ENCODE measurements at places on chromosomes 13 and 19.
A peak's percentile ranks its signal among the peaks of the same experiment; 100 is the strongest.

DNA sequence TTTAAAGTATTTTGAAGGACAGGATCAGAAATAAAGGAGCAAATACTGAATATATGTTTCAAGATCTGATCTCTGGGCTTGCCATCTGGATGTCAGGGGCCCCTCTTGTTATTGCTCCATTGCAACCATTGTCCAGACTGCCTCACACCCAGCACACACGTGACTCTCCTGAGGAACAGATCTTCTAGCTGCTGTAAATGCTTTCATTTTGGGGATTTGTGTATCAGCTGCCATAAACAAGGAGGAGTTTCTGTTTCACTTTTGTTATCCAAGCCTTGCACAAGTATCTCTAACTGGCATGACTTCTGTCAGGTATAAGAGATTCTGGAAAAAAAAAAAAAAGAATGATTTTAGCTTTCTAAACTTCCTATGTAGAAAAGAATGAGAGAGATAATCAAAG is 1624.1 kb upstream of the PRR20A start:
- H3K4me3 ChIP-seq, result no peak overlapping the region
- no peak for DNase-seq
- H3K27me3 ChIP-seq, result no peaks in the 10 kb centered on the region

DNA sequence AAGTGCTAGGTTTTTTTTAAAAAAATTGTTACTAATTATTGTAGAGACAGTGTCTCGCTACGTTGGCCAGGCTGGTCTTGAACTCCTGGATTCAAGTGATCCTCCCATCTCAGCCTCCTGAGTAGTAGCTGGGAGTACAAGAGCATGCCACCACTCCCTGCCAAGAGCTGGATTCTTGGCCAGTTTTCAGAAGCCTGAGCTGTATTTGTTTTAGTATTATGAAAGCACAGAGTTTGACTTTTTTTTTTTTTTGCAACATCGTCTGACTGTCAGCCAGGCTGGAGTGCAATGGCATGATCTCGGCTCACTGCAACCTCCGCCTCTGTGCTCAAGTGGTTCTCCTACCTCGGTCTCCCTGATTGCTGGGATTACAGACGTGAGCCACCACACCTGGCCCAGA is 7.0 kb downstream of the ARMC6 start:
- DNase-seq, result no peak
- peaks cover 25% of the 10 kb centered on the region for H3K4me1 ChIP-seq
- H3K27me3 ChIP-seq, result no peaks in the 10 kb centered on the region
- H3K27ac ChIP-seq, result no peak overlapping the region
- H3K4me3 ChIP-seq, result no peak overlapping the region

DNA sequence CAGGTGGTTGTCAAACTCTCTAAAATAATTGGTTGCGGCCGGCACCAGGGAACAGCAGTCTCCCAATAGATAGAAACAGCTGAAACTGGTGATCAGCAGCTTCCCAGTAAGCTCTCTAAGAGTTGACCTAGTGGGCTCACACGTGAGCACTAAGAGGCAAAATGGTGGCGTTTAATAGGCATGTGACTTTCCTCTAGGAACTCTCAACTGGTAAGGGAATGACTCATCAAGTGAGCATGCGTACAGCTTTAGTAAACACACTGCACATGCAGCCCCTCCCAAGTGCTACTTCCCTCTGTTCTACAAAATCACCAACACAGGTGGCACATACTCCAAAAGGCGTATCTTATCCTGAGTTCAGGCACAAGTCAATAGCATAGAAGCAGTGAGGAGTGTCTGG is 41.7 kb downstream of the TNFSF11 start:
- H3K4me3 ChIP-seq, result no peak overlapping the region
- no peaks in the 10 kb centered on the region for H3K36me3 ChIP-seq
- DNase-seq, result no peak
- peaks cover 4% of the 10 kb centered on the region for H3K27me3 ChIP-seq
- no peaks in the 10 kb centered on the region for H3K4me1 ChIP-seq
- H3K27ac ChIP-seq, result no peak overlapping the region

DNA sequence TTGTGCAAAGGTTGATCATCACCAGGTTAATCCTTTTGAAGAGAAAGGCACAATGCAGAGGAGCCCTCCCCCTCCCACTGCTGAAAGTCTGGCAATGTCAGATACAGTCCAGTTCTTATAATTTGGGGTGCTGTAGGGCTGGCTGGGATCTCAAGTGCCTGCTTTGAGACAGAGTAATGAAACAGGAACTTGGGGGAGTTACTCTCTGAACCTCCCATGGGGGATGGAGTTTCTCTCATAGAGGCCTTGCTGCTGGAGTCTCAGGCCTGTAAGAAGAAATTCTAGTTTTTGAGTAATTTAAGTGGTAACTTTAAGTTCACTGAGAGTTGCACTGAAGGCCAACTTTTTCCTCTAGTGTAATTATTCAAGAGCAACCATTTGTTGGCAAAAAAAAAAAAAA is 410.5 kb downstream of the KCNRG start:
- DNase-seq, result peak; percentile 11
- H3K4me1 ChIP-seq, result peaks cover 55% of the 10 kb centered on the region
- H3K4me3 ChIP-seq, result no peak overlapping the region
- H3K27ac ChIP-seq, result peak overlapping the region; percentile 20
- no peaks in the 10 kb centered on the region for H3K27me3 ChIP-seq

- DNase-seq, result no peak
- H3K27me3 ChIP-seq, result no peaks in the 10 kb centered on the region
- H3K4me3 ChIP-seq, result no peak overlapping the region
These were observed 198.7 kb upstream of the SERP2 start for GRCh38 chr13:44174769-44175425.

DNA sequence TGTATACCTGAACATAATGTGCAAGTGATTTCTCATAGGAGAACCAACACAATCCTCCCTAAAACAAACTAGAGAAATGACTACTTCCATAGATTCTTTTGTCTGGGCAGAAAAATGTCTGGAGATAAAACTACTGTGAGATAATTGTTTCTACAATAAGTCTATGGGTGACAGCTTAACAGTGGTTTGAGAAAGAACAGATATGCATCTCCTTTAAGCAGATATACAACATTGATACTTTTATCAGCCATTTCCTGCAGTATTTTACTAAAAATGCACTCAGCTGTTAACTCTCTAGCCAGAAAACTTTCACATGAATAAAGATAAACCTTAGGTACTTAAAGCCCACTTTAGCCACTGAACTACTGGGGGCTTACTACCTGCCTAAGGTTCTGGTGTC is 1132.4 kb downstream of the EFNB2 start:
- H3K36me3 ChIP-seq, result no peaks in the 10 kb centered on the region
- H3K4me3 ChIP-seq, result no peak overlapping the region
- H3K27me3 ChIP-seq, result no peaks in the 10 kb centered on the region
- H3K4me1 ChIP-seq, result no peaks in the 10 kb centered on the region
- no peak for DNase-seq

DNA sequence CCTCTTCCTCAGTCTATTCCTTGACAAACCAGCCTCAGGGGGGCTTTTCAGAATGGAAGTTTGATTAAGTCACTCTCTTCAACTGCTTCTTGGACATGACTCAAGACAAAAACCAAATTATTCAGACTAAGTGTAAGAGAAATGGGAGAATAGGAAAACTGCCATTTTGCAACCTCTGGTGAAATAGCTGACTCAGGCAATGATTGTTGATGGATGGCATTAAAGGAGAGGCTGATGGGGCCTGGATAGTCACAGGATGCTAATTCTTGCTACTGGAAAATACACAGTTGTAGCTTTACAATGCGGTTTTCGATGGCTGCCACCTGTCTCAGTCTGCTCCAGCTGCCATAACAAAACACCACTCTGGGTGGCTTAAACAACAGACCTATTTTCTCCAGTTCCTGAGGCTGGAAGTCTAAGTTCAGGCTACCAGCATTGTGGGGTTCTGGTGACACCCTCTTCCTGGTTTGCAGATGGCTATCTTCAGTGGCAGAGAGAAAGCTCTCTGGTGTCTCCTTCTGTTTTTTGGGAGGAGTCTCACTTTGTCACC is 6.1 kb downstream of the NOSIP start:
- no peak for DNase-seq
- peaks cover 16% of the 10 kb centered on the region for H3K36me3 ChIP-seq
- no peaks in the 10 kb centered on the region for H3K27me3 ChIP-seq
- no peak overlapping the region for H3K4me3 ChIP-seq
- no peak overlapping the region for H3K27ac ChIP-seq
- peaks cover 35% of the 10 kb centered on the region for H3K4me1 ChIP-seq

DNA sequence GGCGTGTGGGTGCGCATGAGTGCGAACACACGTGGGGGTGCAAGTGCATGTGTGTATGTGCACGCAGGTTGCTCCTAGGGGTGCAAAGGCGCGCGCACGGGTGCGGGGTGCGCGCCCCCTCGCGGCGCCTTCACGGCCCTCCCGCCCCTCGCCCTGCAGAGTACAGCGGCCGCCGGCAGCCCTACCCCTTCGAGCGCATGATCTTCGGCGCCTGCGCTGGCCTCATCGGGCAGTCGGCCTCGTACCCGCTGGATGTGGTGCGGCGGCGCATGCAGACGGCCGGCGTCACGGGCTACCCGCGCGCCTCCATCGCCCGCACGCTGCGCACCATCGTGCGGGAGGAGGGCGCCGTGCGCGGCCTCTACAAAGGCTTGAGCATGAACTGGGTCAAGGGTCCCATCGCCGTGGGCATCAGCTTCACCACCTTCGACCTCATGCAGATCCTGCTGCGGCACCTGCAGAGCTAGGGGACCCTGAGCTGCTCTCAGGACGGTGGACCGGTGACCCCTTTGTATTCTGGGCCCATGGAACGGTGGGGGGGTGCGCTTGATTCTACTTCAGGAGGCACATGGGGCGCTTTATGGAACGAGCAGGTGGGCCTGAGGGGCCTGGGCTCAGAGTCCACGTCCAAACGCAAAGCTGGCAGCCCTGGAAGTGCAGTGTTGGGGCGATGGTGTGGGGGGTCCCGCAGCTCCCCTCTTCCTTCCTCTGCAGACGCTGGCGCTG is 27.7 kb downstream of the TMEM161A start:
- H3K36me3 ChIP-seq, result peaks cover 10% of the 10 kb centered on the region
- no peak overlapping the region for H3K27ac ChIP-seq
- peak overlapping the region; percentile 54 for H3K4me3 ChIP-seq
- H3K27me3 ChIP-seq, result no peaks in the 10 kb centered on the region
- peaks cover 44% of the 10 kb centered on the region for H3K4me1 ChIP-seq

GRCh38 chr19:18951721-18952281 is 10.8 kb upstream of the HOMER3 start:
- no peaks in the 10 kb centered on the region for H3K4me1 ChIP-seq
- H3K27me3 ChIP-seq, result peaks cover 17% of the 10 kb centered on the region
- H3K27ac ChIP-seq, result no peak overlapping the region
- no peak for DNase-seq
- no peak overlapping the region for H3K4me3 ChIP-seq

GRCh38 chr13:111567637-111568036 is 247.2 kb downstream of the TEX29 start:
- peaks cover 4% of the 10 kb centered on the region for H3K27me3 ChIP-seq
- no peak overlapping the region for H3K27ac ChIP-seq
- H3K4me3 ChIP-seq, result no peak overlapping the region
- H3K4me1 ChIP-seq, result no peaks in the 10 kb centered on the region
- no peak for DNase-seq
- no peaks in the 10 kb centered on the region for H3K36me3 ChIP-seq

- peaks cover 19% of the 10 kb centered on the region for H3K36me3 ChIP-seq
- H3K27me3 ChIP-seq, result no peaks in the 10 kb centered on the region
- no peak overlapping the region for H3K4me3 ChIP-seq
- peaks cover 1% of the 10 kb centered on the region for H3K4me1 ChIP-seq
- no peak overlapping the region for H3K27ac ChIP-seq
These were observed 20.8 kb upstream of the ZNF835 start for GRCh38 chr19:56692206-56692895.

GRCh38 chr13:110154410-110154933 is 152.5 kb downstream of the COL4A1 start:
- no peaks in the 10 kb centered on the region for H3K4me1 ChIP-seq
- H3K36me3 ChIP-seq, result no peaks in the 10 kb centered on the region
- no peaks in the 10 kb centered on the region for H3K27me3 ChIP-seq
- H3K27ac ChIP-seq, result no peak overlapping the region
- no peak for DNase-seq

GRCh38 chr13:76720821-76721220 is 165.4 kb downstream of the KCTD12 start:
- H3K27ac ChIP-seq, result no peak overlapping the region
- H3K4me3 ChIP-seq, result no peak overlapping the region
- no peaks in the 10 kb centered on the region for H3K27me3 ChIP-seq

GRCh38 chr13:41763782-41764181 is 197.1 kb downstream of the VWA8 start:
- H3K4me3 ChIP-seq, result no peak overlapping the region
- DNase-seq, result no peak
- peaks cover 23% of the 10 kb centered on the region for H3K36me3 ChIP-seq
- no peaks in the 10 kb centered on the region for H3K27me3 ChIP-seq

GRCh38 chr19:35205733-35206323 is 22.7 kb downstream of the FAM187B start:
- no peak overlapping the region for H3K4me3 ChIP-seq
- DNase-seq, result no peak
- H3K27me3 ChIP-seq, result no peaks in the 10 kb centered on the region
- peak overlapping the region; percentile 96 for H3K27ac ChIP-seq
- H3K36me3 ChIP-seq, result peaks cover 5% of the 10 kb centered on the region

- no peak overlapping the region for H3K4me3 ChIP-seq
- H3K36me3 ChIP-seq, result no peaks in the 10 kb centered on the region
- H3K4me1 ChIP-seq, result no peaks in the 10 kb centered on the region
- DNase-seq, result no peak
- no peak overlapping the region for H3K27ac ChIP-seq
These were observed 443.7 kb upstream of the PRR20A start for GRCh38 chr13:56697011-56697410.

DNA sequence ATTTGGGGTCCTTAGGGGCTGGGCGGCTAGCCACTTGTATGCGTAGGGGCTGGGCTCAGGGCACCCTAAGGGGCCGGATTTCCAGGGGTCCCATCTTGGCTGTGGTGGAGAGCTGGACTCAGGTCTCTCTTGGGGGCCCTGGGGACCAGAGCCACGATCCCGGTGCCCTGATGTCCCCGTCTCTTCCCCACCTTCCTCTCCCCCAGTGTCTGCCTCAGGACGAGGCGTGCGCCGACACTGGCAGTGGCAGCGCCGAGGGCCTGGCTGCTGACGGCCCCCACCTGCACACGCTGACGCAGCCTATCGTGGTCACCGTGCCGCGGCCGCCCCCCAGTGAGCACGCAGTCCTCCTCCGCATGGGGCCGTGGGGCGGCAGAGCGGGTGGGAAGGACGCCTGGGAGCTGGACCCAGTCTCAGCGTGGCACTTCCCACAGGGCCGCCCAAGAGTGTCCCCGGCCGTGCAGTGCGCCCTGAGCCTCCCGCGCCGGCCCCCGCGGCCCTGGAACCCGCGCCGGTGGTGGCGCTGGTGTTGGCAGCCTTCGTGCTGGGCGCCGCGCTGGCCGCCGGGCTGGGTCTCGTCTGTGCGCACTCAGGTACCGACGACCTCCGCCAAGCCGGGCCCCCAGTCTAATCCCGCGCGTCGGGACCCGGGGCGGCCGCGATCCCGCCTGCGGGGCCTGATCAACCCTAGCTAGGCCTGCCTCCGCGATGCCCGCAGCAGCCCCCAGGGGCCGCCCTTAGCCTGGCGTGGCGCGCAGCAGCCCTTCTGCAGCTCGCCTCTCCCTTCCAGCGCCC is 2.7 kb upstream of the SNAPC2 start:
- H3K4me3 ChIP-seq, result peak overlapping the region; percentile 81
- no peak for DNase-seq
- peaks cover 49% of the 10 kb centered on the region for H3K27me3 ChIP-seq

- H3K4me1 ChIP-seq, result peaks cover 12% of the 10 kb centered on the region
- H3K36me3 ChIP-seq, result peaks cover 2% of the 10 kb centered on the region
- H3K4me3 ChIP-seq, result no peak overlapping the region
- DNase-seq, result no peak
- H3K27me3 ChIP-seq, result no peaks in the 10 kb centered on the region
These were observed 115.4 kb downstream of the ABCC4 start for GRCh38 chr13:95185851-95186250.

Measured in stimulated activated naive B cell treated with anti-CD40 and anti-IgM and Interleukin-4, amounts not matched to agents 10 μg/mL and 1 μg/mL and 100 μg/mL, for 72 hours (primary cell).